ENCODE measurements at places on chromosomes 11 and 22.

GRCh38 chr11:76232026-76232665, 25.8 kb upstream of the WNT11 start:
- no peak for DNase-seq

DNA sequence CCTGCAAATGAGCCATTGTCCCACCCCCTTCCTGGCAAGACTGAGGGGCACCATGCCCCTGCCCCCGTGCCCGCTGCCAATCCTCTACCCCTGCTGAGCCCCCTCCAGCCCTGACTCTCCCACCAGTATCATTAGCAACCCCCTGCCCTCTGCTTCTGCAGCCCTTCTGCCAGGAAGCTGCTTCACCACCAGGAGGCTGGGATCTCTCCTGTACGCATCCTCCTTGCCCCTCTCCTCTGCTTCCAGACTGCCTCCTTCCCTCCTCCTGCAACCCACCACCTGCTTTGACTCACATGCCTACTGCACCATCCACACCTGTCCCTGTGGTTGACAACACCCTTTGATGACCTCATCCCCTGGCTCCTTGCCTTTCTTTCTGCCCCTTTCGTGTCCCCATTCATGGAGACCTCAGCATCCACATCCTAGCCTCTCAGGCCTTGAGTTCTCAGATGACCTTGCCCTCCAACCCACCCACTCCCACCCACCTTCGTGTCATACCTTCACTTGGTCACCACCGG, 13.4 kb upstream of the PNPLA3 start:
- no peak for DNase-seq

DNA sequence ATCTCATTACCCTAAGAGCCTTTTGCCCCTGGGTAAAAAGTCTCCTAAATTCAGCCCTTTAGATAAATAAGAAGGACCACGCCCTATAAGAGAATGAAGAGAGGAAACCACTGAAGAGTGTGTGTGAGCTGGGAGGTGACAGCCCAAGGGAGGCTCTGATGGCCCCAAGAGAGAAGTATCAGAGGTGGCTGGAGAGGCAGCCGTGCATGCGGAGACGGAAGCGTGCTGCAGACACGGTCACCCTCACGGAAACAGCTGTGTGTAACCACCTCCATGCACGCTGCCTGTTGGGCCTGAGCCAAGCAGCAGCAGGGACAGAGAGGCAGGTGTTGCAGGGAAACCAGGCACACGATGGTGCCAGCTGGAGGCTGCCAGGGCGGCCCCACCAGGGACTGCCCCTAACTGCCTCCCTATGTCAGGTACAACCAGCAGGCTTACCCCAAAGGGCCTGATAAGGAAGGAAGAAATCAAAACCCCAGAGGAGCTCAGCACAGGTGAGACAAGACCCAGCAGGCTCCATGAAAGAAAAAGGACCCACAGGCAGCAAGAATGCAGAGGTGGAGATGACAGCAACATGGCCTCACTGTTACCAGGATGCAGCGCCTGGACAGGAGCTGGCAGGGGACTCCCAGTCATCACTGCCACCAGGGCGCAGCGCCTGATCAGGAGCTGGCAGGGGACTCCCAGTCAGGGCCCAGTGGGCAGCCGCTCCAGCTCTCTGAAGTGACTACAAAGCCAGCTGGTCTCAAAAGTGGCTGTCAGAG, 7.8 kb downstream of the LARGE2 start:
- no peak for DNase-seq

GRCh38 chr11:69915151-69915500, 95.9 kb upstream of the FGF3 start:
- peak; percentile 4 for DNase-seq

GRCh38 chr11:1781593-1781975, 17.9 kb upstream of the CTSD start:
- DNase-seq: no peak

GRCh38 chr22:24120044-24120443, 61.2 kb upstream of the SUSD2 start:
- DNase-seq: no peak

All from RCC 7860 (cell line).